Astrocyte of the spinal cord (primary cell): ENCODE measurements at places on chromosomes 4 and X.

GRCh38 chr4:1872870-1873269 is 1.7 kb downstream of the NSD2 start:
- peak; percentile 75 for DNase-seq

- DNase-seq = no peak
These were observed 53.2 kb downstream of the HMGB2 start for GRCh38 chr4:173280998-173281397.

DNA sequence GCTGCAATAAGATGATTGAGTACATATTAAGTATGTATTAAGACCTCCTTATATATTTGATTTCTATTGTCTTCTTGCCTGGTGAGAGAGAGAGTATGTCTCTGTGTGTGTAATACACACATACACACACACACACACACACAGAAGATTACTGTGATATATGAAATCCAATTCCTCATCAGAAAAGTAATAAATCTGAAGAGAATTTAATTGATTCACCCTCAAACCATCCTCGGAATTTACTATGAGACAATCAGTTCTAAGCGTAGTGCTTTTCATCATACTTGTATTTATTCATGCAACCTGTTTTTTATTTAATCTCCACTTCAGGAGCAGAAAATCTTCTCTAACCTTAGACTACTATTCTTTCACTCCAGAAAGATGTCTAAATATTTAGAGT is 62.3 kb upstream of the TLL1 start:
- no peak for DNase-seq

DNA sequence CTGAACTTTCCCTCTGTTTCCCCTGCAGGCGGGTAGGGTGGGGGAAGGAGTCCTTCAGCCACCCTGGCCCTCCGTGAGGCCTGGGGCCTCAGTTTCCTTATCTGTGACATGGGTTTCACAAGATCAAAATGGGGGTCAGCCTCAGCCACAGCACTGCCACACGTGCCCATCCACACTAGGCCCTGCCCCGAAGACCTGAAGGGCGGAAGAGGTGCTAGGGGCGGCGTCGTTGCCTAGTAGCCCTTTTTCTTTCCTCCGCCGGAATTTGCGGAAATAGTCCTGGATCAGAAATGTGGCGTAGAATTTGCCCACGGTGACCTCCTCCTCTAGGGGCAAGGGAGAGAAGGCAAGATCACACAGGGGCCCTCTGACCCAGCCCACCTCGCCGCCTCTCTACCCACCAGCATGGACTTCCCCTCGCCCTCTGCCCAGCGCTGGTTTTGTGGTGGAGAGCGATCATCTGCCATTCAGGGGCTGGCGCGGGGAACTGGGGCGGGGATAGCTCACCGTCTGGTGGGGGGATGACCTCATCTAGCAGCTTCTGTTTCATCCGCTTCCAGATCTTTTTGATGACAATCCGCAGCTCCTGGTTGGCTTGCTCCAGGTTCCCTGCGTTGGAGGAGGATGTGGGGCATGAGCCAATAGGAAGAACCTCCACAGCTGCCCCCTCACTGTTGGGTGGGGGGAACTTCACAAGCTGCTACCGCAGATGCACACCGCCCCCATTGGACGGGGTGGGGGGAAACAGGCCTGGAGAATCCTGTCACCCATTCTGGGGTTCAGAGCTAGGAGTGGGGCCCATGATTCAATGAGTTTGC is 9.7 kb upstream of the SYP start:
- no peak for DNase-seq

DNA sequence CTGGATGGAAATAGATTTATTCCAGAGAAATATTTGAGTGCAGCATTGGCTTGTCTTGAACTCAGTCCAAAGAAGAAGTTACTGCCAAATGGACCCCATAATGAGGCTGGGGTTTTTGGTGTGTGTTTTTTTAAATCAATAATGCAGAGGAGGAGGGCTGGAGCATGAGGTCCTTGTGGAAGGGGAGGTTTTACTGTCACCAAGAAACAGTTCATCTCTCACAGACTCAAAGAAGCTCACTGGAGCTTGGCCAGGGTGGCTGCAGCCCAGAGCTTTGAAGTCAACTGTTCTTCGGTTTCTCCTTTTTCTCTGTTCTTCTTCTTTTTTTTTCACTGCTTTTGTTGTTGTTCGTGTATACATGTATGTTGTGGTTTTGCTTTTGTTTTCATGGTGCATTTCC is 377.7 kb downstream of the FBXW7 start:
- no peak for DNase-seq

DNA sequence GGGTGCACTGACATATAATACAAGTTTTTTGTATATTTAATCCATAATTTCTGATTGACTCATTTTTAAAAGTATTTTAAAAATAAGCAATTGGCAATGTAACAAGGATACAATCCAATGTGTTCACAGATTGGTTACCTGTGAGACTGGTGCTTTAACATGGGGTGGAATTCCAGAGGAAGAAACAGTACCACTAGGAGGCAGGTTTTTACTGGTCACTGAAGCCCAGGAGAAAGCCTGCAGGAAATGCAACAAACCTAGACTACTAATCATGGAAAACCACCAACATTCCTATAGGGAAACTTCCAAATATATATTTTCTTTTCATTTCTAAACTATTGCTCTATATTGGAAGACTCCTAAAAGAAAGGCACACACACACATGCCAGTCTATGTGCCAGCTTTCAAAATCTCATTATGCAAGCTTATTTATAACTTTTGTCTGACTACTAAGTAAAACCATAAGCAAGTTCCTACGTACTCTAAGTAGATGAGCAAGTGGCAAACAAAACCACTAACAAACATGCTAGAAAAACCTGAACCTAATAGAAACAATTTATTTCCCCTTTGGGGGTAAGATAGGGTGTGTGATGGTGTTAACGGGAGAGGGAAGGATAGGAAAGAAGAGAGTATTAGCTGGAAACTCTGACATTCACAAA is 19.2 kb downstream of the G3BP2 start:
- peak; percentile 28 for DNase-seq

GRCh38 chr4:189615217-189615663 is 325.4 kb upstream of the FRG1 start:
- no peak for DNase-seq

DNA sequence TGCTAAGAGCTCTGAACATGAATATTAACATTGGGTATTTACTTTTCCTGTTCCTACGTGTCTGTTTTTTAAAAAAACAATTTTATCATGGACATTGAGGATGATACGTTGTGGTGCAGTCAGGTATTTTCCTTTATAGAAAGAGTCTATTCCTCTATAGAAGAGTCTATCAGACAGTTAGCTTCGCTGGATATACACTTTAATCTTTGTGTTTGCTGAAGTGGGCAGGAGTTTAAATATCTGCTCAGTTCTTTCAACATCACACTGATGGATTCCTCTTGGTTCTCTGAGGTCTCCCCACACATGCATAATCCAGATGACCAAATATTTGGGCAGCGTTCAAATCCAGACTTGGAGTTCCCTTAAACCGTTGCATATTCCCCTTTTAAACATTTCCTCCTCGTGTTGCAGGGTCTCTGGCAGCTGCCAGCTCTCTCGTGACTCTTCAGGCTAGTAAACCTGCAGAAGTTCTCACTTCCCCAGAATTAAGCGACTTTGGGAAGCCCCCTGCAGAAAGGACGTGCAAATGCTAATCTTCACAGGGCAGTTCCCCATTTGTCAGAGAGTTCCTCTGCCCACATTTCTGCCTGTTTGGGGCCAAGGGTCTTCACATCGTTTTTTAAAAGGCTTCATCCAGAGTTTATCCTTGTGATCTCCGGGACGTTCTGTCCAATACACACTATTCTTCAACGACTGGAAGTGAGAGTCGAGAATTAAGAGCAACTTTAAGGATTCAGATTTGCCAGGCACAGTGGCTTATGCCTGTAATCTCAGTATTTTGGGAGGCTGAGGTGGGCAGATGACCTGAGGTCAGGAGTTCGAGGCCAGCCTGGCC is 20.5 kb upstream of the DHRSX start:
- no peak for DNase-seq

GRCh38 chr4:16450724-16451123 is 224.5 kb upstream of the TAPT1 start:
- no peak for DNase-seq

GRCh38 chr4:151677193-151677592 is 83.6 kb downstream of the GATB start:
- no peak for DNase-seq

DNA sequence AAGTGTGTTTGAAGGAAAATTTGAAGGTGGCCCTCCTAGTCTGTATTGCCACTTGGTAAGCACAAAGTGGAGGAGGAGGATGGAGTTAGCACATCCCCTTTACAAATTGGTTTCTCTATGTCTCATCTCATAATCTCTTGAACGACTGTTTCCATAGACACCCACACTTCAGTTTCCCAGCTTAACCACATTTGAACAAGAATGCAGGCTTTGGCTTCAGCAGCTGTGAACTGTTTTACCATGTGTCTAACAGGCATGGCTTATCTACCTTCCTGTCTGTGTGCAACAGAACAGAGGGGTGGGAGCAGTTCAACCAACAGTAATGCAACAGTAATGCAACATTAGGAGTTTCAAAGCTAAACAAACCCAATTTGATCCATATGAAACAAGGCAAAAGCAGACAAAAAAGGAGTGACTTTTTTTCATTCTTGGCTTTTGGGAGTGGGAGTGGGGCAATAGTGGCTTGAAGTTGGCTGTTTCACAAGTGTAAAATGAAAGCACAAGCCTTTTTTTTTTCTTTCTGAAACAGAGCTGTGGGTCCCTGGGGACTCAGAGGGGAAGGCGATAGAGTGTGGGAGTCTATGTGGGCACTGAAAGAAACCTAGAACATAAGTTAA is 108.0 kb downstream of the ITM2A start:
- DNase-seq = no peak

GRCh38 chr4:44817930-44818329 is 91.6 kb upstream of the GNPDA2 start:
- DNase-seq = no peak

DNA sequence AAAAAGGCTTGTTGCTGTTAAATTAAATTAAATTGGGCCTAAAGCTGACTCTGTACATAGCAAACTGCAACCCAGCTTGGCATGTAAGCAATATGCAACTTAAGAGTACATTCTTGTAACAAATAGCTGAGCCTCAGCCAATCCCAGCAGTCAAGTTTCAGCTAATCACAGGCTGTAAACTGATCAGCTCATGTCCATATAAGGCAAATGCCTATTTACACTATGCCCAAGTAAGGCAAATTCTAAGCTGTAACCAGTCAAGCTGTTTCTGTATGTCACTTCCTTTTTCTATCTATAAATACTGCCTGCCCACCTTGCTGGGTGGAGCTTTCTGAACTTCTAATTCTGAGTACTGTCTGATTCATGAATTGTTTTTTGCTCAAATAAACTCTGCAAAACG is 429.1 kb upstream of the FTHL17 start:
- DNase-seq = peak; percentile 67

- DNase-seq = no peak
These were observed 60.0 kb downstream of the HS3ST1 start for GRCh38 chr4:11368701-11369115.

DNA sequence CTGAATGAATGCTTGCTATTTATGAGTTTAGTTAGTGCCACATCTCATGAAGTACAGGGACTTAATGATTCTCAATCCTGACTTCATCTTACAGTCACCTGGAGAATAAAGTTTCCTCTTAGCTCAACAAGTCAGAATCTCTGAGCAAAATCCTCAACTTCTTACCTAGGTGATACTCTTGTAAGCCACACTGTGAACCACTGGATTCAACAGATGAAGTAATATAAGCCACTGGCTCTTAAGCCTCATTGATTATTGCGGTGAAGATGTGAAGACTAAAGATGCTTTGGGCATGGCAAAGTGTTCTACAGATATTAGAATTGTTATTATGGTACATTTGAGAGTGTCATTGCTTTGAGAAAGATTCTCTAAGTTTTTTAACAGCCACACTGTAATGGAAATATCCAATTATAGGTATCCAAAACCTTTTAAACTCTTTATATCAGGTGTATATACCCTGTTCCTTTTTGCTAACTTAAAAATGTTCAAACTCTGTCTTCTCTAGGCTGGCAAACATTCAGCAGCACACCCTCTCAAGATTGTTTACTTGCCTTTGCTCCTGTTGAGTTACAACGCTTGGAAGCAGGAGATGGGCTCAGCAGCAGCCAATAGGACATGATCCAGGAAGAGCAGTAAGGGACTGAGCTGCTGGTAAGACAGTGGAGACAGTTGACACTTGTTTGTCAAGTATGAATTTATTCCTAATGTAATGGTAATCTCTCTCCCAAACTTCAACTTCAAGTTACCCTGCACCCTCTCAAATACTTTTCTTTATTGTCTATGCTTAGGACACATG is 43.4 kb downstream of the TET2 start:
- DNase-seq = no peak

DNA sequence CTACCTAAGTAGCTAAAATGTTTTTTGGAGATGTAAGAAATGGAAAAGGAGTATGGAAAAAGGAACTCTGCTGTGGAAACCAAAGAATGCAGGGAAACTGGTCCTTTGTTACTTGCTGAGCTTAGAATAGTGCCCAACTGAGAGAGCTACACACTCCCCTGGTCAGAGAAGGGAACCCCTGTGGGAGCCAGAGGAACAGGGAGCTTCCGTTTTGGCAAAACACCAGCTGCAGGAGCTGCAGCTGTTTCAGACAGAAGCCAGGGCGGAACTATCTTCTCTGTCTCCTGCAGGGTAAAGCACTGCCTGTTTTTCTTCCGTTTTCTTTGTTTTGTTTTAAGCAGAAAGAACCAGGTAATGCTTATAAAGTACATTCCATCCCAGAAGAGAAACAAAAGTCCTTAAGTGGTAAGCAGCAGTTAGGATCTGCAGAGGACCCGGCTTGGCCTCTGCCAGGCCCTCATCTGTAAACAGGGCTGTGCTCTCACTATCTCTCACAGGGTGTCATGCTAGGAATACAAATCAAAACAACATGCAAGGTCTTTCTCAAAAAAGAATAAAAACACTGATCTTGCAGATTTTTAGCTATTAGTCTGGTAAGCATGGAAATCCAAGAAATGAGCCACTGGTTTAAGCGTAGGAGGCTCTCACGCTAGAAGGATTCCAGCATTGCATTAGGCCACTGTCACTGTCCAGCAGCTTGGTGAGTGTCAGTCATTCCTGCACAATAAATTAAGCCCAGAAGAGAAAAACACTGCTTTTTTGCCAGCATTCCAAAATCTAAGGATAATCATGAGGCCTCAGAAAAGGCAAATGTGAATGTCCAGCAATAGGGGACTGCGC is 76.1 kb downstream of the CHST7 start:
- DNase-seq = peak; percentile 59

- DNase-seq = no peak
These were observed 680.6 kb downstream of the IQCM start for GRCh38 chr4:149135062-149135461.

DNA sequence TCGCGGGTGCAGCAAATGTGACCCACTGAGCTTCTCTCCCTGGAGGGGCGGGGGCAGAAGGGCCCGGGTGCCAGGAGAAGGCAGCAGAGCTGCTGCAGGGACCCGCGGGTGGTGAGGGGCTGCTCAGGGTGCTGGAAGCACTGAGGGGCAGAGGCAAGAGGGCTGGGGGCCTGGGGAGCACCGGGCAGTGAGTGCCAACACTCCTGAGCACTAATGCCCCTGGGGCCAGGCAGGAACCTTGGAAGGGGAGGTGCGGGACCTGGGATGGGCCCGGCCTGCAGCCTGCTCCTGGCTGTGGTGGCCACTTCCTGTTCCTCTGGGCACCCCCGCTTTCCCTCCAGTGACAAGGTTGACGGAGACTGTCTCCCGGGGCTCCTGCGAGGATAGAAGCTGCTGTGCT is 66.5 kb upstream of the ADRA2C start:
- no peak for DNase-seq
